ENCODE measurements at places on chromosomes 2 and 18.

DNA sequence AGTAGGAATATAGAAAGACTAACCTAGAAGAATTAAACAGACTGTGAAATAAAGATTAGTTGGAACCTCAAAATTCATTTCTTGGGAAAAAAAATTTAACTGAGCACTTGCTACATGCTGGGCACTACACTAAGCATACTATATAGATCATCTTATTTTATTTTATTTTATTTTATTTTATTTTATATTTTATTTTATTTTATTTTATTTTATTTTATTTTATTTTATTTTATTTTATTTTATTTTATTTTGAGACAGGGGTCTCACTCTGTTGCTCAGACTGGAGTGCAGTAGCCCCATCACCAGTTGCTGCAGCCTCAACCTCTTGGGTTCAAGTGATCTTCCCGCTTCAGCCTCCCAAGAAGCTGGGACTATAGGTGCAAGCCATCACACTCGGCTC is 74.5 kb upstream of the DSC1 start:
- no peak for DNase-seq

- DNase-seq = no peak
Measured at GRCh38 chr2:100563407-100564247, 834 bp downstream of the PDCL3 start.

GRCh38 chr2:224196810-224197209 is 157.7 kb upstream of the SERPINE2 start:
- DNase-seq = no peak

- no peak for DNase-seq
Measured at GRCh38 chr2:34604164-34604563, 1005.1 kb upstream of the FAM98A start.

GRCh38 chr2:161990036-161990435 is 84.0 kb downstream of the DPP4 start:
- DNase-seq = no peak

DNA sequence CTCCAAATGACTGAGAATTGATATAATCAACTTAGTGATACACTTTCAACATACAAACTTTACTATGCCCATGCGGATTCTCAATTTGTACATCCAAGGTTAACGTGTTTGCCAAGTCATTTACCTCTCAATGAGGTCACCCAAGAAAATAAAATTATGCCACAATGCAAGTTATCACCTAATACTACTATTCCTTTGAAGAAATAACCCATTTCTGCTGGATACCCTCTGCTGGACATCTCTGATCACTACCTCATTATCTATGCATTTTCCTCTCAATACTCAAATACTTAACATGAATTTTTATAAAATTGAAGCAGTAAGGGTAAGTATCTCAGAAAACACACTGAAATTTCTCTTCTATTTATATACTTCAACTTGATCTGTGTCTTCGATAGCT is 12.7 kb downstream of the HNRNPLL start:
- DNase-seq = no peak

GRCh38 chr2:28901841-28902240 is 7.4 kb downstream of the WDR43 start:
- no peak for DNase-seq

GRCh38 chr2:222424729-222425671 is 657 bp downstream of the SGPP2 start:
- no peak for DNase-seq

GRCh38 chr2:776487-776886 is 99.3 kb upstream of the TMEM18 start:
- DNase-seq = no peak

DNA sequence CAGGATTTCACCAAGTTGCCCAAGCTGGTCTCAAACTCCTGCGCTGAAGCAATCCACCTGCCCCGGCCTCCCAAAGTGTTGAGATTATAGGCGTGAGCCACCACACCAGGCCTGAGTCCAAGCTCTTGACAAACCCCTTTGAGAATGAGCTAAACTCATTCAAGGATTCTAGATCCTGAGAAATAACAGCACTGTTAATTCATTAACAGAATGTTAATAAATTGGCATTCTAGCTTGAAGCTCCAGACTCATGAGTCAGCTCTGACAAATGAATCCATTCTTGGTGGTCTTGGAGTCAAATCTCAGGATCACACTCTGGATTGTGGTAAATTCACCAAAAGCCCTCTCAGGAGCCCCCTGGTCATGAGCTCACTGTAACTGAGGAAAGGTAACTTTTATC is 1.8 kb downstream of the NARS1 start:
- no peak for DNase-seq

- no peak for DNase-seq
Measured at GRCh38 chr2:56268856-56269255, 85.1 kb downstream of the CCDC85A start.

DNA sequence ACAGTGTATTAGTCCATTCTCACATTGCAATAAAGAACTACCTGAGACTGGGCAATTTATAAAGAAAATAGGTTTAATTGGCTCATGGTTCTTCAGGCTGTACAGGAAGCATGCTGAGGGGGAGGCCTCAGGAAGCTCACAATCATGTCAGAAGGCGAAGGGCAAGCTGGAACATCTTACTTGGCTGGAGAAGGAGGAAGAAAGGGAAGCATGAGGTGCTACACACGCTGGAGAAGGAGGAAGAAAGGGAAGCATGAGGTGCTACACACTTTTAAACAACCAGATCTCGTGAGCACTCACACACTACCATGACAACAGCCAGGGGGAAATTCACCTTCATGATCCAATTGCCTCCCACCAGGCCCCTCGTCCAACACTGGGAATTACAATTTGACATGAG is 95.3 kb upstream of the FAM110C start:
- DNase-seq = no peak

GRCh38 chr2:218216336-218216673 is 684 bp upstream of the ARPC2 start:
- DNase-seq = no peak

GRCh38 chr2:114068438-114068837 is 178.5 kb downstream of the ACTR3 start:
- DNase-seq = no peak

GRCh38 chr2:235733761-235734160 is 239.9 kb downstream of the AGAP1 start:
- no peak for DNase-seq

GRCh38 chr2:13014783-13015182 is 298.0 kb downstream of the TRIB2 start:
- no peak for DNase-seq

DNA sequence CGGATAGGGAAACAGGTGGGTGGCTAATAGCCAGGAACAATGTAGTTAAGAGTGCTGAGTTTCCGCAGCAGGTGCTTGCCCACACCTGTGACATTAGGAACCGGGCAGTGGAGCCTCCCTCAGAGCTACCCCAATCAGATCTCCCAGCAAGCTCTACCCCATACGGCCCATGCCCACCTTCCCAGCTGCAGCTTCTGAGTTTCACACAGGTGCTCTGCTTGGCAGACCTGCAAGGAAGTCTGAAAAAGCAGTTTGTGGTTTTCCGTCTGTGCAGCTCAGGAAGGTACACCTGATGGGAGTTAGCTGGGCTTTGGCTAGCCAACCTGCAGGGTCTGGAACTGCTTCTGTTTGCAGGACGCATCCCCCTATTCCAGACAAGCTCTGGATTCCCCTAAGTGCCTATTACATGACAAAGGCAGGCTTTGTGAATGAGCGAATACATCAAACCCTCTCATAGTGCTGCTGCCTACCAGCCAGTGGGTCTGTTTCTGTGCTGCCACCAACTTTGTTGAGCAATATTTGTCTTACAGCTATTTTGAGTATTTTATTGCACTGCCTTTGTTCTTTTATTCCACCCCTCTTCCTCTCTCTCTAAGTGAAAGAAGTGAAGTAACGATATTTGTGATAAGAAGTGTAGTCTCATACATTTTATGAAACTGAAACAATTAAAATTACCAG is 24.7 kb upstream of the CEP68 start:
- DNase-seq = no peak

DNA sequence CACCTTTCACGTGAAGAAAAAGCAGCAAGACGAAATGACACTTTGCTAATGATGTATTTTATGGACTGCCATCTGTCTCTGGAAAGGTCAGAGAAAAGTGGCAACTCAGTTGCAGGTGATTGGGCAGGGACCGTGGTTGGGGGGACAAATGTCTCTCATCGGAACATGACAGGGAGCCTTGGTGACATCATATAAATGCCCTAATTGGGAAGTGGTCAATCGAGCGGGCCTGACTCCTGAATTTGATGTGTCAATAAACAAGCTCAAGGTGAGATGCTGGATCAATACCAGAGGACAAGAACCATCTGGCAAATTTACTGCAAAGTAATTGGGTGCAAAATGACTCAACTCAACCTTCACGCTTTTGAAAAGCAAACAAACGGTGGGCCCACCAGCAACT is 151.9 kb upstream of the SKOR2 start:
- no peak for DNase-seq

- no peak for DNase-seq
Measured at GRCh38 chr18:37253394-37254235, 312.0 kb downstream of the CELF4 start.

DNA sequence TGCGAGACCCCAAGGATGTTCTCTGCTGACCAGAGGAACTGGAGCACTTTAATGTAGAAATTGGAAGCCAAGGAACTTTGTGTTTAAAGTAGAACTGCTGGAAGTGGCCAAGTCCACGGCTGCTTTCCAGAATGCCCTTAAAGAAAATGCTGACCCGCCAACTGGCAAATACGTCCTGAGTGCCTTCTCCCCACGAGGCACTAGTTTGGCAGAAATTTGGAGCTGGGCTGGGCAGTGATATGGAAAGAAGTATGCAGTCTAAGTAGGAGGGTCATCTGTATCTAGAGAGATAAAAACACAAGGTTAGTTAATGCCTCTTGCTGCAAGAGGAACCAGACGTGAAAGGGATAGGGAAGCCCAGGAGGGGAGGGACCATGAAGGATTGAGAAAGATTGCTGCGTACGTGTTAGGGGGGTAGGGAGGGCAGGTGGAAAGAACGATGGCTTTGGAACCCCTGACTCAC is 59.3 kb upstream of the RFX8 start:
- DNase-seq = no peak

DNA sequence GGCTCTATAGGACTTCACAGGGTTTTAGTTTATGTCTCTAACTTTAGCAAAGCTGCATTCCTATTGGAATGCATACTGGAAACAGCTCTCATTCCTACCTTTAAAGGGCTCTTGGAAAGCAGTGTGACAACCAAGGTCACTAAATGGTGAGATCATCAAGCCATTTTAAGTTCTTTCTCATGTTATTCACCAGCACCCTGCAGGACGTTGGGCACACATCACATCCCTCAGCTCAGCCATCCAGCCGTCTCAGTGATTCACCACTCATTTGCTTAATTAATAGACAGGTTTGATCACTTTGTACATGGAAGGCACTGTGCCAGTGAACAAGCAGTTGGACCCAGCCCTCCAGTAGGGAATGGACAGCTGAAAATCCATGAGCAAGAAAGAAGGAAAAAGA is 32.2 kb upstream of the RBM44 start:
- no peak for DNase-seq

DNA sequence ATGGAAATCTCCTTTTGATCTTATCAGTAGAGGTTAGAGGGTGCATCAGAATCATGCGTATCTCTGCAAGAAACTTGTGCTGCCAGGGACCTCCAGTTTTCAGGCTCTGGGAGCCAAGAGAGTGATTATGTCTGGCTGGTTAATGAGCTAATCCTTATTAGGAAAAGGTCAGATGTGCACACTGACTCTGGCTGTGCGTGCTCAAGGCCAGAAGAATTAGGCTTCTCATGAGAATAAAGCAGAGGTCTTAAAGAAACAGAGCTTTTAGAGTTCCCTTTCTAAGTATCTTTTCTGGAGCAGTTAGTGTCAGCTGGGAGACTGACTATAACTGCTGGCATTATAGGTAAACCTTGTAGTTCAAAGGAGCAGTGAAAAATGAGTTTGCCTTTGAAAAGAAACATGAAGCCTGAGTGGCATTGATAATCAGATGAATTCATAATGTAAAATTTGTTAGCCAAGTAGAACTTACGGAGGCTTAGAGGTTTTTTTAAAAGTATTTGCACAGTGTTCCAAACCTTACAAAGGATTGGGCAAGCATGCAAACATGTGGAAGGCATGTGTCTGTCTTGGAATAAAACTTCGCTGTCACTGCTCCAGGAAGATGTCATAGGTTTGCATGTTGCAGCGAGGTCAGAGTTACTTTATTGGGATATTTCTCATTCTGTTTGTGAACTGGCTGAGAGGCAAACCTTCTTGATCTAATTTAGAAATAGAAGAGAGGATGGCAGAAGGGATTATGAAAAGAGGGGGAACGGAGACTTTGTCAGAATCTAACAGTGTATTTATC is 151.7 kb downstream of the ARHGAP28 start:
- no peak for DNase-seq

GRCh38 chr2:163252199-163252598 is 413.6 kb upstream of the KCNH7 start:
- DNase-seq = no peak

DNA sequence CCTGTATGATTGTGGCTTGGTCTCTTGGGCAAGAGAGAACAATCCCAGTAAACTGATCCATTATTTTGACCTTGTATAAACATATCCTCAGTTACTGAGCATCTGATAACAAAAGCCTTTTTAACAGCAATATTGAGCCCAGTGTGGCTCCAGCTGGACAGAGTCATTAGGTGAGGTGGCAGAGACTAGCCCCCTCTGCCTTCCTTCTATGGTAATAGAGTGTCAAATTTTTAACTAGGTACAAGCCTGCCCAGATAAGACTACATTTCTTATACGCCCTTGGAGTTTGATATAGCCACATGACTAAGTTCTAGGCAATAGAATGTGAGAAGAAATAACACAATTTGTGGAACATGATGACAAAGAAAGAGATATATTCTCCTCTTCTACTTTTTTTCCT is 56.2 kb downstream of the HNMT start:
- DNase-seq = no peak

DNA sequence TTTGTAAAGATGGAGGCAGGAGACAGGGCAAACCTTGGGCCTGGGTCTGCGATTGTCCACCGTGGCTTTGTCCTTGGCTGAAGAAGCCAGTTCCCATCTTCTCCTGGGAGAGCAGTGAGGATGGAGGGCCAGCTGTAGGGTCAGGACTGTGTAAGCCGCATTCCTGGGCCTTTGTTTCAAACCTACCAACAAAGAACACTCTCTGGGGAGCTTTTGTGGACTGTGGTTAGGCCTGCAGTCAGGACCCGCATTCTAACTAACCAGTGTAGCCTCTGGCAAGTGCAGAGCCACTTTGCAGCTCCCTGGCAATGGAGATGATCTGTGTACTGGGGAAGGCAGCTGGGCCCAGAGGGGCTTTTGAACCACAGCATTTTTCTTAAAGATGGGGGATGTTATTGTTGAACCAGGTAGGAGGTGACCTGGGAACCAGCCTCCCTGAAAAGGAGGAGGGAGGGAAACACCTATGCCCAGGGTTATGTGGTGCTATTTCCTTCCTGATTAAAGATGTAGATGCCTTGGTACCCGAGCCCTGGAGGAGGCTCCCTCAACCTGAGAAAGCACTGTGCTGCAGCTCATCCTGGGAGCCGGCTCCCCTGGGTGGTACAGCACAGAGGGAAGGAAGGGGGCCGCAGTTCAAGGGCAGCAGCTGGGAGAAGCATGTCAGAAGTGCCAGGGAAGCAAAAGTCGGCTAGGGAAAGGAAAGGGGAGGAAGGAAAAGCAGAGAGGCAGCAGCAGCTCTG is 12.7 kb upstream of the SMAD4 start:
- DNase-seq = no peak

GRCh38 chr2:60759654-60760053 is 3.6 kb downstream of the PAPOLG start:
- DNase-seq = no peak

- DNase-seq = no peak
Measured at GRCh38 chr18:75218065-75218923, 7.7 kb downstream of the TSHZ1 start.

- no peak for DNase-seq
Measured at GRCh38 chr2:17136231-17136630, 382.0 kb downstream of the RAD51AP2 start.

- DNase-seq = no peak
Measured at GRCh38 chr18:69677595-69677994, 270.1 kb downstream of the CD226 start.

GRCh38 chr2:233012301-233012971 is 620 bp downstream of the NGEF start:
- DNase-seq = no peak

All from activated T-cell treated with anti-CD3 and anti-CD28 coated beads for 4 hours (primary cell).